ENCODE measurements at places on chromosomes 4 and X.

GRCh38 chr4:157242871-157243270 lies 22.3 kb downstream of the GRIA2 start:
- no peak for DNase-seq
- no peak overlapping the region for H3K27ac ChIP-seq
- H3K4me1 ChIP-seq, result no peaks in the 10 kb centered on the region

DNA sequence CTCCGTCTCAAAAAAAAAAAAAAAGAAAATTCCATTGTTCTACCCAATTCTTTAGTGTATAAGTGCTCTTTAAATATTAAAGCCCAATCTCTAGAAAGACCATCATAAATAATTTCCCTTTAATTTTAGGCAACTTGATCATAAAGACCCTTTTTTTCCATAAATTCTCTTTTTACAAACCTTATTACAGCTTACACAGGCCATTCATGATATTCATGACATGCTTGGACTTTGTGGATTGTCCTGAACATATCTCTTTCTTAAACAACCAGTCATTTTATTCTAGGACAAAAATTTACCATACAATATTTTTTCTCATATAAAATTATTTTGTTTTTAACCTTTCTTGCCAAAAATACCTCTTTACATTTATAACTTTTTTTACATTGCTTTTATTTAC lies 30.5 kb downstream of the TLR8 start:
- H3K27ac ChIP-seq, result no peak overlapping the region
- no peaks in the 10 kb centered on the region for H3K36me3 ChIP-seq
- DNase-seq, result no peak
- no peaks in the 10 kb centered on the region for H3K27me3 ChIP-seq

DNA sequence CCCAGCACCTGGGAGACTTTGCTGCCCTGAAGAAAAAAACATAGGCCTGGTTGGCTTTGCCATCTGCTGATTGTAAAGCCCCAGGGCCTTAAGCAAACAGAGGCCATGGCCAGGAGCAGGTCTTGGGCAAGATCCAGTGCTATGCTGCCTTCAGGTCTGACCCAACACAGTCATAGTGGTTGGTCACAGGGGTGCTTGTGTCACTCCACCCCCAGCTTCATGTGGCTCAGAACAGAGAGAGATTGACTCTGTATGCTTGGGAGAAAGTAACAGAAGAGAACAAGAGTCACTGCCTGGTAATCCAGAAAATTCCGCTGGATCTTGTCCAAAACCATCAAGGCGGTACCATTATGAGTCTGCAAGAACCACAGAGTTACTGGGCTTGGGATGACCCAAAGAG lies 24.4 kb upstream of the SMARCA5 start:
- H3K4me3 ChIP-seq, result no peak overlapping the region
- no peaks in the 10 kb centered on the region for H3K4me1 ChIP-seq
- H3K27me3 ChIP-seq, result no peaks in the 10 kb centered on the region
- DNase-seq, result no peak

- no peak overlapping the region for H3K27ac ChIP-seq
- H3K4me3 ChIP-seq, result no peak overlapping the region
- no peaks in the 10 kb centered on the region for H3K27me3 ChIP-seq
- DNase-seq, result no peak
- peaks cover 44% of the 10 kb centered on the region for H3K4me1 ChIP-seq
Observed at GRCh38 chr4:98648602-98649001, 9.8 kb downstream of the TSPAN5 start.

DNA sequence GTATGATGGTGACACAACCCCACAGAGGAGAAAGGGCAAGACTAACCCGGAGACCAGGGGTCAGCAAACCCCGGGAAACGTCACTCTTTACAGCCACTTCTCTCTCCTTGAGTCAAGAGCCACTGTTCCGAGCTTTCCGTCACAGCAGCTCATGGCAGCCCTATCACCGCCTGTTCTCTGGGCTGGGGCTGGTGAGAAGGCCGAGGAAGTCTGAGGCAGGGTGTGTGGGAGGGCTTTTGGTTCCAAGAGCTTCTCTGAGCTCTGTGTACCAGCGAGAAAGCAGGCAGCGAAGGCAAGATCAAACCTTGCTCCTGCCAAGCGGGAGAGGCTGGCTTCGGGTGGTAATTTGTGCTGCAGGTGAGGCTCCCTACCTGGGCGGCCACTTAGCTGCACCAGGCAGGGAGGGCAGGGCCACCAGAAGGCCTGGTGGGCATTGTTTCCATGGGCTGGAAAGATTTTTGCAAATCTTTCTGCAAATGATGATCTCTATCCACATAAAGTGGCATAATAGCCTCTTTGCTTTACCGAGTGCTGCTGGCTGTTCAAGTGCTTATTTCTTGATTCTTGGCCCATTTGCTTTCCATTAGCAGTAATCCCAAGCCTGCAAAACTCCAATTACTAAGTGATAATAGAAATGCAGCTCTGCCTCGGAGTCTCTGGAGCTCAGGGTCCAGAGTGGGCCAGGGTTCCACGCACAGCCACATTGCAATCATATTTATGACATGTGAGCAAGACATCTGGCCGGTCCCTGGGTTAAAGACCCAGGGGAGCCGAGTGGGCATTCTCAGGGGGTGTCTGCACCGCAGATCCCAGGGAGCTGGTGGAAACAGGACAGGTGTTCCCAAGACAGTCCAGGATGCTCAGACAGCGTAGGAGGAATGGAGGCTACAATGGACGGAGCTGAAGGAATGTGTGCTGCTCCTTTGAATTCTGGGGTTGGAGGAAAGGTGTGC lies 41.5 kb downstream of the DCTD start:
- no peaks in the 10 kb centered on the region for H3K4me1 ChIP-seq
- DNase-seq, result no peak
- H3K27ac ChIP-seq, result no peak overlapping the region
- H3K27me3 ChIP-seq, result no peaks in the 10 kb centered on the region

DNA sequence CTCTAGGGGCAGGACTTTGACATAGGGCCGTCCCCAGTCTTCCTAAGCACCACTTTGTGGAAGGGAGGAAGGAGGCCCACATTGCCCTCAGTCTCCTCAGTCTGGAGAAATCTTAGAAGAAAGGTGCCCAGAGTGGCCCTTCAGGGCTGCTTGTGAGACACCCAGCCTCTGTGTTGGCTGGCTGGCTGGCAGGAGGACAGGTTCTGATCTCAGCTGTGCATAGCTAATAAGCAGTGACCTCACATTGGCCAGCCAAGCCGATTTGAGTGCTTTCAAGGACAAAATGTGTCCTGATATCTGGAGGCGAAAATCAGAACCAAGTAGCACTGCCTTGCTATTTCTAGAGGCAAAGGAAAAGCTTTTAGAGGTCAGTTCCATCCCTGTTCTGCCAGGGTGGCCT lies 211.5 kb downstream of the BCOR start:
- DNase-seq, result no peak
- H3K4me1 ChIP-seq, result peaks cover 5% of the 10 kb centered on the region
- H3K4me3 ChIP-seq, result no peak overlapping the region
- H3K27ac ChIP-seq, result no peak overlapping the region
- H3K27me3 ChIP-seq, result no peaks in the 10 kb centered on the region

DNA sequence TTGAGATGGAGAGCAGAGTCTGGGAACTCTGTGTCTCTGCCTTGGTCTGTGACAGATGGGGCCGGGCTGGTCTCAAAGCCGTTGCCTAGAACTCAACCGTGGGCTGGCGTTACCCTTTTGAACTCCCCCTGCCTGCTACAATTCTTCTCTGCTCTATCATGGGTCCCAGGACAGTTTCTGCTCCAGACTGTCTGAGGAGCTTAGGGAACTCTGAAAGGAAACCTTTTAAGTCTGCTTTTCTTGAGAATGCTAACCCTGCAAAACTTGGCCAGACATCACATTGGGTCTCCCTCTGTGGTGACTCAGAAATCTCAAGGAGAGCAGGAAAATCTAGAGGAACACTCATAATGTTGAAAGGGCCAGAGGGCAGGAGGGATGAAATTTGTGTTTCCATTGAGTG lies 240.6 kb downstream of the CBR4 start:
- H3K4me3 ChIP-seq, result no peak overlapping the region
- no peaks in the 10 kb centered on the region for H3K36me3 ChIP-seq
- peaks cover 25% of the 10 kb centered on the region for H3K4me1 ChIP-seq

DNA sequence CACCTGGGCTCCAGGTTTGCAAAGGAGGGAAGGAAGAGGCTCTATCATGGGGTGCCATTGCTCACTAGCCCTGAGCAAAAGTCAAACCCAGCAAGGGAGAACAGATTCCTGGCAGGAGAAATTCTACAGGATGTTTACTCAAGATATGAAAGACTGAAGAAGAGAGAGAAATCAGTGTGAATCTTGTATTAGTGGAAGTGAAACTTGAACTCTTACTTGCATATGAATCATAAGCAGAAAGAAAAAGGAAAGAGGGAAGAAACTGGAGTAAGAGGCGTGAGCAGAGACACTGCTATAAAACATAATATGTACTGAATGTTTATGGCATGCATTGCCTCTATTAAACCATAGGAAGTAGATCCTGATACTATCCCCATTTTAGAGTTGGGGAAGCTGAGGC lies 60.9 kb downstream of the C4orf46 start:
- H3K4me3 ChIP-seq, result no peak overlapping the region
- H3K36me3 ChIP-seq, result no peaks in the 10 kb centered on the region
- H3K27ac ChIP-seq, result peak overlapping the region; percentile 66
- H3K27me3 ChIP-seq, result no peaks in the 10 kb centered on the region
- peaks cover 21% of the 10 kb centered on the region for H3K4me1 ChIP-seq

- peaks cover 18% of the 10 kb centered on the region for H3K27me3 ChIP-seq
- H3K4me3 ChIP-seq, result no peak overlapping the region
- no peaks in the 10 kb centered on the region for H3K36me3 ChIP-seq
- H3K4me1 ChIP-seq, result no peaks in the 10 kb centered on the region
Observed at GRCh38 chr4:184169225-184169867, 48.3 kb downstream of the ENPP6 start.

DNA sequence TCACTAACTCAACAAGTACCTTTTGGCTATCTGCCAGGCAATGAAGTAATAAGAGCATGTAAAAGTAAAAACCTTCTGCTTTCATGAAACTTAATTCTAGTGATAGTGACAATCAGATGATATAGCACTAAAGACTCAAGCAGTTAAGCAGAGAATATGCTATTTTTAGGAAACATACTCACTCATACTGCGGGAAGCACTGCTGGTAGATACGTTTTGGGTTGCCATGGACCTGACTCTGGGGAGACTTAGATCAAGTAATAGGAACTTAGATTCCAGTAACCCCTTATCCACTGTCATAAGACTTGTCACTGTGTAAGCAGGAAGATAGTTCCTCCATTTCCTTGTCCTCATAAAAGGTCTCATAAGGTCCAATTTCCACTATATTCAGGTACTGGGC lies 386.3 kb downstream of the DMD start:
- DNase-seq, result no peak
- no peak overlapping the region for H3K27ac ChIP-seq
- no peak overlapping the region for H3K4me3 ChIP-seq

DNA sequence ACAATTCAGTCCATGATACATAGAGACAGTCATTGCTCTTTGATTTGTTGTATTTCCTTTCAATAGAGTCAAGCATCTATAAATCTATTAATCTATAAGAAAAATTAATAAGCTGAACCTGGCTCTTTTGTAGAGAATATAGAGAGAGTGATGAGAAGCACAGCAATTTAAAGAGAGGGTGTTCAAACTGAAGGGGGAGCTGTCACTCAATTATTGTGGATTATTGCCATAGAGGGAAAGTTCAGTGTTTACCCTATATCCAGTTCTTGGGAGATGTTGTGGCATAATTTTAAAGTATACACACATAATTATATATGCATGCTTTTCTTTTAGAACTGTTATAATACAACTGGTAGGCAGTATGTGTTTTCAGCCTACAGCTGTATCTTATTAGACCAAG lies 1469.0 kb upstream of the PABPC4L start:
- no peak overlapping the region for H3K4me3 ChIP-seq
- H3K4me1 ChIP-seq, result no peaks in the 10 kb centered on the region
- H3K27me3 ChIP-seq, result no peaks in the 10 kb centered on the region
- no peaks in the 10 kb centered on the region for H3K36me3 ChIP-seq

- peak; percentile 30 for DNase-seq
Observed at GRCh38 chrX:36898301-36898700, 109.9 kb upstream of the FAM47C start.

- peaks cover 31% of the 10 kb centered on the region for H3K4me1 ChIP-seq
- peak overlapping the region; percentile 78 for H3K27ac ChIP-seq
- H3K36me3 ChIP-seq, result no peaks in the 10 kb centered on the region
- peak; percentile 88 for DNase-seq
Observed at GRCh38 chr4:70705183-70706043, 16.4 kb upstream of the RUFY3 start.

DNA sequence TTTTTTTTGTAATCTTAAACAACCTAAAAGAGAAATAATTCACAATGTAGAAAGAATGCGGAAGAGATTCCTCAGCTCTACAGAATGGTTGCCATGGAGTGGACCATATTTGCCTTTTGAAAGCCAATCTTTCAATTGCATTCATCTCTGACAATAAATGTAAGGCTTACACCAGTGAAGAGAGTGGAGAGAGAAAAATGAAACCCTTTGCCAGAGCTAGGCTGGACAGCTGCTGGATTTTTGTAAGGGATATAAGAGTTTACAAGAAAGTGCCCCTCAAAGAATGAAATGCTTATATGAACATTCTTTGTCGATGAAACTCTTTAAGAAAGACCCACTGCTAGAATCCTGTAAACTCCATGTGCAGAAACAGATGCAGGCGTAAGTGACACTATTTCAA lies 66.0 kb upstream of the FAT1 start:
- no peak overlapping the region for H3K27ac ChIP-seq
- peaks cover 7% of the 10 kb centered on the region for H3K4me1 ChIP-seq
- DNase-seq, result no peak
- H3K27me3 ChIP-seq, result no peaks in the 10 kb centered on the region
- H3K4me3 ChIP-seq, result no peak overlapping the region
- no peaks in the 10 kb centered on the region for H3K36me3 ChIP-seq

- no peak for DNase-seq
- no peaks in the 10 kb centered on the region for H3K4me1 ChIP-seq
- H3K4me3 ChIP-seq, result no peak overlapping the region
- no peaks in the 10 kb centered on the region for H3K36me3 ChIP-seq
- no peak overlapping the region for H3K27ac ChIP-seq
Observed at GRCh38 chr4:13298655-13299054, 185.5 kb downstream of the RAB28 start.

- H3K4me1 ChIP-seq, result no peaks in the 10 kb centered on the region
- no peak overlapping the region for H3K27ac ChIP-seq
- no peak for DNase-seq
- H3K27me3 ChIP-seq, result no peaks in the 10 kb centered on the region
- no peak overlapping the region for H3K4me3 ChIP-seq
Observed at GRCh38 chr4:136731025-136731424, 801.3 kb downstream of the PCDH18 start.

DNA sequence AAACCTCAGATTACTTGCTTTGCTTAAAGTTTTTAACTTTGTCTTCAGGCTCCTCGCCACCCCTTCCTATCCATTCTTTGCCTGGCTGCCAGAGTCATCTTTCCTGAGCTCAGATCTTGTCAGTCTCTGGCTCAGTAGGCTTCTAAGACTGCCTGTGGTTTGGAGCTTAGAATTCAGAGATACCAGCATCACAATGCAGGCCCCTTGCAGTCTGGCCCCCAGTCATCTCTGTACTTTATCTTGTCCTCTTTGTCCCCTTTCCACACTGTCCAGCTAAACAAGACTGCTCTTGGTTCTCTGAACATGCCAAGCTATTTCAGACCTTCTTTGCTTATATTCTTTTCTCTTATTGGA lies 3.0 kb downstream of the KIAA0232 start:
- H3K4me1 ChIP-seq, result no peaks in the 10 kb centered on the region
- DNase-seq, result no peak
- no peaks in the 10 kb centered on the region for H3K27me3 ChIP-seq
- H3K4me3 ChIP-seq, result no peak overlapping the region
- no peak overlapping the region for H3K27ac ChIP-seq
